ENCODE measurements at places on chromosomes 13 and 19. TPM values are rescaled to one million over a fixed set of nuclear protein-coding genes. Genes with fewer than 3 reads are reported as not detected.

- DNase-seq: no peak
Measured at GRCh38 chr19:3826163-3826562, 40.0 kb upstream of the MATK start.

SIGLEC9 gene
- not detected for polyA plus RNA-seq

GRCh38 chr19:10431943-10432735 is 11.8 kb downstream of the PDE4A start:
- peak; percentile 80 for DNase-seq

ZNF333 gene
- polyA plus RNA-seq: 10.2 TPM

DNA sequence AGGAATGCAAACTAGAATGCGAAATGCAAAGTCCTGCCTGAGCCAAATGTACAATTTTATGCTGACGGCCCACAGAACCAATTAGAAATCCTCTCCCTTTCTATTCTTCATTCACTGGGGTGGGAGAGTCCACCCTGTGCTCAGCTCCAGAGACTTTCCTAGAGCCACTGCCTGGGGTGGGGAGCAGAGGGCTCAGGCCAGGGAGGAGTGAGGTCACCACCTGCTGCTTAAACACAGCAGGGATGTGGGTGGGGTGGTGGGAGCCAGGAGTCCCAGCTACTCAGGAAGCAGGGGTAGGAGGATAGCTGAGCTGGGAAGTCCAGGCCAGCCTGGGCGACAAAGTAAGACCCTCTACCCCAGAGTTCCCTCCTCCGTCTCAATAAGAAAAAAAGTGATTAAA is 26.9 kb upstream of the ZNF83 start:
- DNase-seq: no peak

CRLF1 gene
- polyA plus RNA-seq: 9.9 TPM

DNA sequence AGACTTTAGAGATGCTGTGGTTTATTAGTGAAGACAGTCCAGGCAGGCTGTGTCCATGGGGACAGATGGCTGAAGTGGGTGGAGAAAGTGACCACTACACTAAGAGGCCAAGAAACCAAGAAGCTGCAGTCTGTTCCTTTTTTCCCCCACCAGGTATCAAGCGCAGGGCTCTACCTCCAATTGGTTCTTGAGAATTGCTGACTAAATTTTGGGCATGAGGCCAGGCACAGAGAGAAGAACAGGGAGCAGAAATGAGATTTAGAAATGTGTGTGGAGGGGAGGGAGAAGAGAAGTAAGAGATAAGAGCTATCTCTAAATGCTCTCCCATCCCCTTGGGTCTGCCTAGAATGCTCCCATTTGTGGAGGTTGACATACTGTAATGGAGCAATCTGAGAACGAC is 12.3 kb upstream of the CYSLTR2 start:
- no peak for DNase-seq

CRX gene
- polyA plus RNA-seq: not detected

KASH5 gene
- not detected for polyA plus RNA-seq

DNA sequence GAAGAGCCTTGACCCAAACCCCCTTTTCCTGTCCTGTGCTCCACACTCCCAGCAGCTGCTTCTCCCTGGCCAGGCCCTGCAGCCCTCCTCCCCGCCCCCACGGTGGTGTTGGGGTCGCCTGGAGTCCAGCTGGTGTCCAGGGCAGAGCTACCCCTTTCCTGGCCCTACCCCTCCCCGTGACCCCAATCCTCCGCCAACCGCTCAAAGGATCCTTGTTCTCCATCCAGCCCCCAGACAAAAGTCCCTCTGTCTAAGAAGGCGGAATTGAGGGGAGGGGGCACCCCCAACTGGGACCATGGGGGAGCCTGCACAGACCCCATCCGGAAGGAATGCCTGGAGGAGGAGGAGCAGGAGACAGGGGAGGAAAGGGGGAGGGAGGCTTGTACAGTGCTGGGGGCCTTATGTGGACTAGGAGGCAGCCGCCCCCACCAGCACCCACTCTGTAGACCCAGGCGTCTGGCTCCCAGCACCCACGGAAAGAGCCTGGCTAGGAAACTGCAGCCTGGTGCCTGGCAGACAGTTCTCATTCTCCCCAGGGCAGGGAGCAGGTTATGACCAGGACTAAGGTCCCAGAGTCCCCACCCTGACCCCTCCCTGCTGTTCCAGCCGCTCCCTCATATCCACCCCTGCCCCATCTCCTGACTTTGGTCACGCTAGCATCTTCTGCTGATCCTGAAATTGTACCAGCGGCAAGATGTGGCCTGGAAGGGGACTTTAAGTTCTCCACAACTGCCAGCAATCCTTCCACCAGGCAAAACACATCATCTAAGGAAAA is at the start of gene FXYD3:
TSS of gene FXYD3 (plus strand) at position 647 of the 775 bp plus-strand sequence. CDS start 3,554 bp downstream, outside the sequence.
- no peak for DNase-seq

DNA sequence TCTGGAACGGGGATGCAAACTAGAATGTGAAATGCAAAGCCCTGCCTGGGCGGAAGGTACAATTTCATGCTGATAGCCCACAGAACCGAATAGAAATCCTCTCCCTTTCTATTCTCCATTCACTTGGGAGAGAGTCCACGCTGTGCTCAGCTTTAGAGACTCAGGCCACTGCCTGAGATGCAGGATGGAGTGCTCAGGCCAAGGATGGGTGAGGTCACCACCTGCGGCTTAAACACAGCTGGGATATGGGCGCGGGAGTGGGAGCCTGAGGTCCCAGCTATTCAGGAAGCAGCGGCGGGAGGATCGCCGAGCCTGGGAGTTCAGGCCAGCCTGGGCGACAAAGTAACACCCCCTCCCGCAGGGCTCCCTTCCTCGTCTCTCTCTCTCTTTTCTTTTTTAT is 446 bp upstream of the ZNF83 start:
- DNase-seq: peak; percentile 79

GRCh38 chr13:109715902-109716301 is 70.5 kb downstream of the IRS2 start:
- peak; percentile 42 for DNase-seq

- no peak for DNase-seq
Measured at GRCh38 chr13:66624302-66624701, 605.8 kb downstream of the PCDH9 start.

EBI3 gene
- 1.1 TPM for polyA plus RNA-seq

DNA sequence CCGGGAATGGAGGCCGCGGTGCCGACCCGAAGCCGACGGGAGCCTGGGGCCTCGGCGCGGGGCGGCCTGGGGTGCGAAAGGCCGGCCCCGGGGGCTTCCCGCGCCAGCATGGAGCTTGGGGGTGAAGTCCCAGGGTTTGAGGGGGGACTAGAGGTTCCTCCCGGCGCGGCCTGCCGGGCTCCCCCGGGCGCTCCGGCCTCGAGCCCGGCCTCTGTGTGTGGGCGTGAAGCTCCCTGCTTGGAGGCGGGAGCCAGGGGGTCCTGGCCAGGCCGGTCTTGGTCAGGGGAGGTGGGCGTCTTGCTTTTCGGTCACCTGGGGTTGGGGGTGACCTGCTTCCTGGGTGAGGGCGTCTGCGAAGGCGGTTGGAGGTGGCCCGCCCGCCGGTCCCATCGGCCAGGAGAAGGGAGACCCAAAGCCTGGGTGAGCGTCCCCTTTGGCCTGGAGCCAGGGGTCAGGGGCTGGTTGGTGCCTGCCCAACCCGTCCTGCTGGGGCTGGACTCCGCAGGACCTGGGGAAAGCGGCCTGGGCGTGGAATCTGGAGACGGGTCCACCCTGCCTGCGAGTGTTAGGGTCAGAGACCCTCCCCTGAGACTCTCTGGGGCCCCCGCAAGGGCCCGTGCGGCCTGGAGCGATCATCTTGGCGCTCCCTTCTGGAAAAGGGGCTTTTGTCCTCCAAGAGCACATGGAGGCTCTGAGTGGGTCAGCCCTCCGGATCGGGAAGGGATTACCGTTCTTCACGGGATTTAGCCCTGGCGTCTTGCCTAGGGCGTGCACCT is 535 bp downstream of the BSG start:
- DNase-seq: peak; percentile 82

GRCh38 chr19:43438291-43439031 is 23.8 kb downstream of the TEX101 start:
- peak; percentile 86 for DNase-seq

KRI1 gene
- polyA plus RNA-seq: 15.1 TPM

GRCh38 chr19:15584541-15585115 is 30.4 kb upstream of the CYP4F8 start:
- DNase-seq: peak; percentile 69

FCGBP gene
- not detected for polyA plus RNA-seq

ZNF30 gene
- 2.2 TPM for polyA plus RNA-seq

- DNase-seq: peak; percentile 54
Measured at GRCh38 chr13:27578121-27579030, 42.0 kb downstream of the LNX2 start.

GRCh38 chr13:51249770-51250741 is 27.9 kb downstream of the FAM124A start:
- DNase-seq: peak; percentile 21

GRCh38 chr19:4094291-4094690 is 27.6 kb upstream of the ZBTB7A start:
- DNase-seq: no peak

TEX26 gene
- not detected for polyA plus RNA-seq
